ENCODE measurements at places on chromosomes 5 and 9.

DNA sequence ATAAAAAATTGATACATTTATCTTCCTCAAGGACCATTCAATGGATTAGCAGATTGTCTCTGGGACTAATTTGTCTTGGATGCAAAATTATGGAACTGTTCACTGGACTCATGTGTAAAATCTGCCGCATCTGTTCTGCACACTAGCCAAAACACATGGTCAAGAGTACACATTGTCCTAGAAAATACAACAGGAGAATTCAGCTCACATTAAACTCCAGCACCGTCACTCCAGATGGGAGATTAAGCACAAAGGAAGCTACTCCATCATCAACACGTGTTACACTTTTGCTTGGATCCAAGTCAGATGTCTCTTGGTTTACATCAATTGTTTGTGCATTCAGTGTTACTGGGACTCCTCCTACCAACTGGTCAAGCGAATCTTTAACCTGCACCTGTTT, 28.8 kb downstream of the C5 start:
- DNase-seq, result no peak

DNA sequence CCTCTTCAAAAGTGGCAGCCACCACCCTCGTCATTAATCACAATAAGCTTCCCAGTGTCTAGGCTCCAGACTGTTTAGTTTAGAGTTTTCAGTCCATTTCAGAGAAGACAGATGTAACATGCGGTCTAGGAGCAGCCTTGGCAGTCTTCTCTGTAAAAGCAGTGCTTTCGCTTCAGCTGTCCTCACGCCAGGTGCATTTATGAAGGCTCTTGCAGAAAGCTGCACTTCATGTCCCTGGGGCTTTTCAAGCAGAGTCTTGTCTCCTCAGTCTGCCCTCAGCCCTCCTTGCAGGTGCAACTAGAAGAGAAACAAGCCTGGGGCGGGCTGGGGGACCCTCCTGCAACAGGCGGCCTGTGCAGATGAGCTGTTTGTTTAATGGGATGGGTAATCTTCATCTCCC, 281.9 kb downstream of the DRD1 start:
- peak; percentile 74 for DNase-seq

DNA sequence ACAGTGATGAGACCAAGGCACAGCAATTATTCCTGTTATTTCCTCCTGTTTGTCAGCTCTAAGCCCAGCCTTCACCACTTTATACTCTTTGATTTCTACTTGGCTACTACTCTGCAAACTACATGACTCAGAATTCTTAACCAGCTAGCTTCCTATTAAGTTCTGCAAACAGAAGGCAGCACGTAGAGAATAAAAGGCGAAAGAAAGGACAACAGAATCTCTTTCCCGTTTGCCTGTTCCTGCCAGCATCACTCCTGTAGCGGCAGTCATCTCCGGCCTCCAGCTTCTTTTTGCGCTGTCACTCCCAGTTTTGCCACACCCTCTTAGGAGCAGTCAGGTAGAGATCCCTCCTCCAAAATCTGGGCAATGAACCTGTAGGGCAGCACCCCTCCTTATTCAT, 29.9 kb downstream of the DPYSL3 start:
- no peak for DNase-seq

DNA sequence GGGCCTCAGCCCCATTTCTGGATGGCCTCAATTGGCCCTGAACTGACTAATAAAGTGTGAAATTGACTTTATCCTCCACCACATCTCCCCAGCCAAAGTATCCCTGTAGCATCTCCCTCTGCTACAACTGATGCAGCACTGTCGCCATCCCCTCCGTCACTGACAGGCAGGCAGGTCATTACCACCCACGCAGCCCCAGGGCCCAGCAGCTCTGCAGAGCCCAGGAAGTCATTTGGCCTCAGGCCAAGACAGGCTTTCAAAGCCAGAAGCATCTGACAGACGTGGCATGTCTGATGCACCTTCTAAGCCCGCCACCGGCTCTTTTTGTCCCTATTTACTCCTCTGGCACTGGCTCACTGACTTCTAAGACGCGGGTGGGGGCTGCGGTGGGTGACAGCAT, 65.3 kb downstream of the ARHGEF37 start:
- DNase-seq, result peak; percentile 83

- no peak for DNase-seq
Observed at GRCh38 chr5:158203261-158203660, 344.3 kb upstream of the CLINT1 start.

DNA sequence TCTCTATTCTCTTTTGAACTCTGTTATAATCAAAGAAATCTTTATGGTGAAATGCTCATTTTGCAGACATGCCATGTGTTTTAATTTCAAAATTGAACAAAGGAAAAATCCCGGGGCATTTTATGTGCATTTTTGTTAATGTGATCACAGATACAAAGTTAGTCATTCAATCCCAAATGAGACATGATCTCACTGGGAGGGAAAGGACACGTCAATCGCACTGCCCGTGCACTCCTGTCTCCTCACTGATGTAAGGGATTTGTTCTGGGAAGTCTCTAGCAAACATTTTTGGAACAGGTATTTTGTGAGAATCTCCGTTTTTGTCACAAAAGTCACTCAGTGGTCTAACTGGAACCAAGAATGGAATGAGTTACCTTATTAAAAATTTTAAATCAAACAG, 97.9 kb upstream of the RANBP6 start:
- no peak for DNase-seq

GRCh38 chr9:126705767-126706697, 92.3 kb downstream of the LMX1B start:
- no peak for DNase-seq

DNA sequence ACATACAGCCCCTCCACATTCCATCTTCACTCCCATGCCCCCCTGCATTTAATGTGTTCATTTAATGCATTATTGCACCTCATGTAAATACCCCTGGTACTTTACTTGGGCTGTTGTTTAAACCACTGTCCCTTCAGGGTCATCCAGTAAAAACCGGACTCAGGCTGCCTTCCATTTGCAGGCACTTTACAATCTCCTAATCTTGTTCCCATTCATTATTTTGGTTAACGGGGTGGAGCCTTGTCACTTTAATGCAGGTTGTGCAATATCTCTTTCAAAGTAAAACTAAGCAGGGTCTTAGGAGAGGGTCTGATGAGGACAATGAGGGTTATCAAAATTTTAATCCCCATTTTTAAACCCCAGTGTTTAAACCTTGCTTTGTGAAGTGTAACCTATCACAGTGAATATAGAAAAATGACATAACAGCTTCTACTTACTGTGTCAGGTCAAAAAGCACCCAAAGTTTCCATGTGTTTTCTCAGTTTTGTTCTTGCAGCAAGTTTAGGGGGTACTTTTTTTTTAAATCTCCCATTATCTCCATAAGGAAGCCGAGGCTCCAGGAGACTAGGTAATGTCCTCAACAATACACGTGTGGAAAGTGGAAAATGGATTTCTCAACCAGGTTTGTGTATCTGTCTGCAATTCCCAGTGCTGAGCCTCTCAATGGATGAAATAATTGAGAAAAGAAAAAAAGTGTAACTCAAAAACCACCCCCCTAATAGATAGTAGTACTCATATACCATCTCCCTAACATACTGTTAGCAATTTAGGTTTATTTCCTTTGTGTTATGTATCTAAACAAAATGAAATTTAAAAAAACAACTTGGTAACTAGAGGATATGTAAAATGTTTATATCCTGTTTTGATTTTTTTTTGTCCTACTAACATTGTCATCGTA, 54.2 kb upstream of the SPRY4 start:
- no peak for DNase-seq

DNA sequence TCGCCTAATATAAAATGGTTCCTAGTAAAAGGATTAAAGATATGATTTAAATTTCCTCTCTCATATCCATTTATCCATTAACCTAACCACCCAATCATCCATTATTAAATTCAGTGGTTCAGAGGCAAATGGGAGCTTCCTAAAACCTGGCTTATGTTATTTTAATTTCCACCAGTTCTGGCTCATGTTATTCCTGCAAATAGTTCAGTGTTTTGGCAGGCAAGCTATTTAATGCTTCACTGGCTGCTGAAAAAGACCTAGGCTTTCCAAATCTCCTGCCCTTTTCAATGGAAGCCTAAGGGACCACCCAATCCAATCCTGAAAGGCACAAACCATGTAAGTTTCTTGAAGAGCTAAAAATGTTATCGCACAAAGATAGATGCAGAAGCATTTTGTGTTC, 52.3 kb downstream of the POC5 start:
- DNase-seq, result no peak

GRCh38 chr9:136928591-136928990, 15.9 kb downstream of the FBXW5 start:
- no peak for DNase-seq

- DNase-seq, result no peak
Observed at GRCh38 chr5:58412932-58413331, 47.0 kb downstream of the PLK2 start.

GRCh38 chr5:117588611-117589010, 1014.0 kb upstream of the SEMA6A start:
- DNase-seq, result no peak

GRCh38 chr5:44933686-44934085, 124.9 kb downstream of the MRPS30 start:
- DNase-seq, result no peak

DNA sequence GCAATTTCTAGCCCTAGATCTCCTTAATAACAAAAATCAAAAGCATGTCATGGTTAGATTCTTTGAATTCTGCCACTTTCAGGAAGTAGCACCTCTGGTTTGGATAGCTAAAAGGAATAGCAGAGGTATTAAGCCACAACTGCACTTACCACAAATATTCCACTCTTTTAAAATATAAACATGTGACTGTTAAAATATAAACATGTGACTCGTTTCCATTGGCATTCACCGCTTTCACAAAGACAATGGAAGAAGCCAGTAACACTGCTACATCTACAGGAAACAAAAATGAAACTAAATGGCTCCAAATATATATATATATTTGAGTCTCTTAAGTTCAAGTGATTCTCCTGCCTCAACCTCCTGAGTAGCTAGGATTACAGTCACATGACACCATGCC, 222.9 kb downstream of the ARL15 start:
- DNase-seq, result no peak

- peak; percentile 38 for DNase-seq
Observed at GRCh38 chr9:76697554-76697953, 66.7 kb upstream of the PCA3 start.

DNA sequence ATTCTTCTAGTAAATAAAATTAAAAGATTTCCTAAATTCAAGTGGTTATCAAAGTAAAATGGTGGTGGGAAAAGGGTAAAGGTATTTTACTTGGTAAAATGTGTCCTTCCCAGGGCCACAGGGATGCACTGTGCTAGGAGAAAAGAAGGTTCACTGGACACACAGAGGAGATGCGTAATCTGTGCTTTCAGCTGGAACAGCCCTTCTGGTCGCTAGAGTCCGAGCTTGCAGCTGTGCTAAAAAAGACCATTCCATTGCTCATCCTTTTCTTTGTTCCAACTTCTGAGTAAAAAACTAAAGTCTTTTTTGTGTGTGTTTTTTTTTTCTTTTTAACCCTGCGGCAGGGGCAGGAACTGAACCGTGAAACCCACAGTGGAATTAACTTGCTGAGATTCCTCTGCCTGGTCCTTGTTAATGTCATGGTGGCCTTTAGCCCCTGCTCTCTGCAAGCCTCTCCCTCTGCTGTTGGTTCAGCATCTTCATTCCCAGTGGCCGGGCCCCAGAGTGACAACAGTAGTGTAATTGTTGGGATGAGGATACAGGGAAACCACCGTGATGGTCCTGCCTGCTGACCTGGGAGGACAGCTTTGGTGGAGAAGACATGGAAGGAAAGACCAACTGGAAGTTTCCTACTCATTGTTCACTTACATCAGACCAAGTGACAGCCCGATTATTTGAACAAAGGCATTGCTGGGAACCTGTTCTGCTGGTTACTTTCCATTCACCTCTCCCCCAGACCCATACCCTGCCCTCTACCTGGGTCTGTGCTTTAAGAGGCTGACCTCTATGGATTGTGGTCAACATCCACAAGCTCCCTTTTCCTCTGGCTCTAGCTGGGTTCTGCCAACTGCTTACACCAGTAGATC, 31.9 kb upstream of the FSTL4 start:
- no peak for DNase-seq

DNA sequence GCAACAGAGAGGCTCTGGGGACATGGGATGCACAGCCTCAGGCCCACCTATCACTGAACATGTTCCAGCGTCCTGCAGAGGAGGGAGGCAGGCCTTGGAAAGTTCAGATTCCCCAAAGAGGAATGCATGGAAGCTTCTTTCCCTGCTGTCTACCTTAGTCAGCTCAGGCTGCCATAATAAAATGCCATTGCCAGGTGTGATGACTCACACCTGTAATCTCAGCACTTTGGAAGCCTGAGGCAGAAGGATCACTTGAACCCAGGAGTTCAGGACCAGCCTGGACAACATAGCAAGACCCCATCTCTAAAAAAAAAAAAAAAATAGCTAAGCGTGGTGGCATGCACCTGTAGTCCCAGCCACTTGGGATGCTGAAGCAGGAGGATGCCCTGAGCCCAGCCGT, 24.5 kb upstream of the TOR1B start:
- DNase-seq, result no peak

GRCh38 chr9:27990524-27990923, 417.2 kb upstream of the C9orf72 start:
- DNase-seq, result no peak

- DNase-seq, result no peak
Observed at GRCh38 chr9:5111696-5112095, 73.7 kb downstream of the INSL6 start.

DNA sequence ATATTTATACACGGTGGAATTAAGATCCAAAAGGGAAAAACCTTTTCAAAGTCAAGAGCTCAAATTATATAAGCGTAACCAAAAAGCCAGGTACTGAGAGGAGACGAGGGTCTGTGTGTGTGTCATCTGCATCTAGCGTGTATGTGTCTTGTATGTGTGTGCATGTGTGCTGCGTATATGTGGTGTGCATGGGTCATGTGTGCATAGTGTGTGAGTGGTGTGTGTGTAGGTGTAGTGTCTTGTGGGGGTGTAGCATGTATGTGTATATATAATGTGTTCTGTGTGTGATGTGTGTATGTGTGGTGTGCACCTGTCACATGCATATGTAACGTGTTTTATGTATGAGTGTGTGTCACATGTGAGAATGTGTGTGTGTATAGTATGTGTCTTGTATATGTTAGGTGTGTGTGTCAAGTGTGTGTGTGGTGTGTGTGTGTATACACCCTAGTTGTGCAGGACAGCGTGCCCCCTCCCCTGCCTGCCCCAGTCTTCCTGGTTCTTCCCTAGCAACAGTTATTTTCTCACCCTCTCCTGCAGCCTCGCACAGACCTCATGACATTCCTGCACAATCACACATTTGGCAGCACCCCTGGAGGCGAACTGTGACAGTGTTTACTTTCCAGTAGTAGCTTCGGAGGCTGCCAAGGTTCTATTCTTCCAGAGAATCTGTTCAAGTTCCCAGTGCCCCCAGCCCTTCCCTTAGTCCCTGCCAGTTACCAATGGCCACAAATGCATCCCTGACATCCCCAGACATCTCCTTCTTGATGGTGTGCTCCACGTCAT, 27.1 kb upstream of the TNIP1 start:
- no peak for DNase-seq

- DNase-seq, result no peak
Observed at GRCh38 chr5:179798144-179798770, 4.5 kb downstream of the LTC4S start.

GRCh38 chr5:134140530-134141201, 26.2 kb downstream of the TCF7 start:
- DNase-seq, result peak; percentile 36

GRCh38 chr5:78927657-78928282, 57.3 kb downstream of the ARSB start:
- no peak for DNase-seq

GRCh38 chr5:139378941-139379361, 4.1 kb downstream of the SLC23A1 start:
- no peak for DNase-seq

- no peak for DNase-seq
Observed at GRCh38 chr9:108724652-108725051, 131.1 kb downstream of the ACTL7B start.

GRCh38 chr5:78843436-78843835, 141.7 kb downstream of the ARSB start:
- no peak for DNase-seq
